ENCODE measurements at places on chromosomes 7 and 10. TPM values are rescaled to one million over a fixed set of nuclear protein-coding genes. Genes with fewer than 3 reads are reported as not detected.

The ANLN gene
- 0.73 TPM for total RNA-seq

The TMEM184A gene
- total RNA-seq = not detected

The C10orf105 gene
- total RNA-seq = not detected

The KIF20B gene
- total RNA-seq = 24.0 TPM

The ZNF853 gene
- total RNA-seq = 3.2 TPM

The EIF4EBP2 gene
- 38.7 TPM for total RNA-seq

The ZNF736 gene
- 71.6 TPM for total RNA-seq

The CRPPA gene
- 0.91 TPM for total RNA-seq

GRCh38 chr7:106425017-106425719 is 140.4 kb upstream of the NAMPT start:
- peaks cover 34% of the 10 kb centered on the region for H3K4me1 ChIP-seq
- no peaks in the 10 kb centered on the region for H3K27me3 ChIP-seq
- H3K4me3 ChIP-seq = peak overlapping the region; percentile 72
- DNase-seq = peak; percentile 36
- H3K36me3 ChIP-seq = no peaks in the 10 kb centered on the region
- peak overlapping the region; percentile 94 for H3K27ac ChIP-seq

DNA sequence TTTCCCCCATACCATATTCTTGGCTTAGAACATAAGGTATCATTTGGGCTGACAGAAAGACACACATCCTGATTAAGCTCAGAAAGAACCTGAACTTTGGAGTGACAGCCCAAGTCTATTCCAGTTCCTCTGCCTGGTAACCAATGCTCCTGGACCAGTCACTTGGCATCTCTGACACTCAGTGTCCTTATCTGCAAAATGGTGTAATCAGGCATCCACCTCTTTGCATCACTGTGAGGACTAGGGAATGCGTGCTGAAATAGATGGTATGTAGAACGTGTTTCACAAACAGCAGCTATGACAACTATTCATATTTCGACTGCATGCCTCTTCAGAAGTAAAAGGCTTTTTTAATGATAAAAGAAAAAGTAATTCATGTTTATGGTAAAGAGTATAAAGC is 26.2 kb upstream of the PIK3AP1 start:
- H3K36me3 ChIP-seq = no peaks in the 10 kb centered on the region
- no peak for DNase-seq
- no peak overlapping the region for H3K4me3 ChIP-seq
- no peaks in the 10 kb centered on the region for H3K27me3 ChIP-seq
- H3K27ac ChIP-seq = peak overlapping the region; percentile 18

DNA sequence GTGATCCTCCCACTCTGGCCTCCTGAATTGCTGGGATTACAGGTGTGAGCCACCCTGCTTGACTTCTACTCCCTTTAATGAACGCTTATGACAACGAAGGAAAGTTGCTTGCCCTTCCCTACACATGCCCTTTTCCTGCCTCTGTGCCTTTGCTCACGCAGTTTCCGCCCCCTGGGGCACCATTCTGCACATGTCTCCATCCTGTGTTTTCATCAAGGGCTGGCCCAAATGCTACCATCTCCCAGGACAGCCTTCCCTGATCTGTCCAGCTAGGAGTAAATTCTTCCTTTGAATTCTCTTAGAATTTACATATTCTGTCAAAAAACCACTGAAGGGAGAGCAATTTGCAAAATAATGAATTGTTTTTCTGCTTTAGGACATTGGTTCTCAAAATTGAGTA is 50.0 kb upstream of the KMT2C start:
- H3K4me1 ChIP-seq = no peaks in the 10 kb centered on the region
- no peak for DNase-seq
- H3K27me3 ChIP-seq = no peaks in the 10 kb centered on the region
- H3K4me3 ChIP-seq = no peak overlapping the region
- no peaks in the 10 kb centered on the region for H3K36me3 ChIP-seq

GRCh38 chr10:45204954-45205775 is 110.2 kb downstream of the OR13A1 start:
- H3K4me3 ChIP-seq = no peak overlapping the region
- no peak for DNase-seq
- no peak overlapping the region for H3K27ac ChIP-seq

GRCh38 chr10:71431239-71432100 is 34.8 kb downstream of the CDH23 start:
- no peak overlapping the region for H3K27ac ChIP-seq
- H3K27me3 ChIP-seq = peaks cover 9% of the 10 kb centered on the region
- no peak overlapping the region for H3K4me3 ChIP-seq

DNA sequence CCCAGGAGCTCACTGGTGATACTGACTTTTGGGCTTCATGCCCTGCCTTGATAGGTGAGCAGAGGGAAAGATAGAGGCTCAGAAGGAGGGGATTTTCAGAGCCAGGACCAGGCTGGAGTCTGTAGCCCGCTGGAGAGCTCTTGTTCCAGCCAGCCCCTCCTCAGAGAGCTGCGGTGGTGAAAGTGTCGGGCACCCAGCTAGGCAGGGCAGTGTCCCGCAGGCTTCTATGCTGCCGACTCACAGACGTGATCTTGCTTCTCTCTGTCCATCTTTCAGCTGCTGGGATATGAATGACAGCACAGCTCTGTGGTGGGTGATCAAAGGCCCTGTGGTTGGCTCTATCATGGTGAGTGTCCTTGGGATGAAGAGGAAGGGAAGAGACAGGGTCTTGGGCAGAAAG is 35.2 kb downstream of the ADCYAP1R1 start:
- no peaks in the 10 kb centered on the region for H3K4me1 ChIP-seq
- peaks cover 3% of the 10 kb centered on the region for H3K27me3 ChIP-seq
- H3K4me3 ChIP-seq = no peak overlapping the region
- DNase-seq = no peak
- H3K36me3 ChIP-seq = no peaks in the 10 kb centered on the region

- no peaks in the 10 kb centered on the region for H3K36me3 ChIP-seq
- H3K27ac ChIP-seq = no peak overlapping the region
- no peak for DNase-seq
Observed at GRCh38 chr10:117047947-117048346, 43.0 kb upstream of the SHTN1 start.

DNA sequence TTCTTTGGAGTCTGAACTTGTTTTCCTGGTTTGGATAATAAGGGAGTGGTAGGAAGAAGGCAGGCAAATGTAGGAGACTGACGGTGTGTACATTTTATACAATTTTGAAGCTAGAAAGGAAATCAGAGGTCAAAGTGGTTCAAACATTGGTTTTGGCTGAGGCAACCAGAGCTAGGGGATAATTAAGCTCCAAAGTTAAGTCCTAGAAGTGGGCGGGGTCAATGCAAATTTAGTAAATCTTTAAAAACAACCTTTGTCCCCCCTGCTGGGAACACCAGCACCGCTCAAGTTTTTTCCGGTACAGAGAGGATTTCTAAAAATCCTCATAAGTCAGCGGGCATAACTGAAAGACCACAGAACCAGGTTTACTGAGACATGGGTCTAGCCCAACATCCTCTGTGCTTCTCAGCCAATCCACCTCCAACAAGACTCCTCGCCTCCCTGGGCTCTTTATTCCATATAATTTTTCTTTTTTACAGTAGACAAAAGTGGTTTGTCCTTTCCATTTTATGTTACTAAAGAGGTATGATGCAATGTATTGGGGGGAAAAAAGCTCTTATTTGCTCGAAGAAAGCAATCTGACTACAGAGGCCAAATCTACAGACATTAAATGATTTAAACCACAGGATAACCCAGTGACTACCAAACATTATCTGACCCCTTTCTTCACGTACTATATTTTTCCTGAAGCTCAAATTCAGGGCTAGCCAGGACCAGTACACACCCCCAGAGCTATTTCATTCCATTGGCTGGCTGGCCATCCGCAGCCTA is 1.6 kb downstream of the GLUD1 start:
- H3K4me1 ChIP-seq = peaks cover 52% of the 10 kb centered on the region
- peak overlapping the region; percentile 82 for H3K27ac ChIP-seq
- H3K36me3 ChIP-seq = peaks cover 24% of the 10 kb centered on the region
- DNase-seq = no peak
- no peaks in the 10 kb centered on the region for H3K27me3 ChIP-seq

- H3K4me3 ChIP-seq = peak overlapping the region; percentile 69
- H3K36me3 ChIP-seq = no peaks in the 10 kb centered on the region
- H3K27me3 ChIP-seq = no peaks in the 10 kb centered on the region
Observed at GRCh38 chr10:88070080-88070880, 206.9 kb downstream of the PTEN start.

GRCh38 chr7:98779800-98780587 is 89.8 kb downstream of the TMEM130 start:
- DNase-seq = no peak
- H3K27ac ChIP-seq = no peak overlapping the region
- H3K4me3 ChIP-seq = no peak overlapping the region
- peaks cover 20% of the 10 kb centered on the region for H3K27me3 ChIP-seq
- H3K4me1 ChIP-seq = no peaks in the 10 kb centered on the region
- no peaks in the 10 kb centered on the region for H3K36me3 ChIP-seq

GRCh38 chr7:50564640-50565558 is at the start of gene DDC:
TSS of gene DDC (minus strand) at chr7:50565405. CDS start at chr7:50544085, 21,320 bp downstream.
- no peak within 1 kb of the TSS for H3K4me3 ChIP-seq
- DNase-seq = no peak
- no peaks in the 10 kb centered on the region for H3K36me3 ChIP-seq
- no peak within 1 kb of the TSS for H3K27ac ChIP-seq

DNA sequence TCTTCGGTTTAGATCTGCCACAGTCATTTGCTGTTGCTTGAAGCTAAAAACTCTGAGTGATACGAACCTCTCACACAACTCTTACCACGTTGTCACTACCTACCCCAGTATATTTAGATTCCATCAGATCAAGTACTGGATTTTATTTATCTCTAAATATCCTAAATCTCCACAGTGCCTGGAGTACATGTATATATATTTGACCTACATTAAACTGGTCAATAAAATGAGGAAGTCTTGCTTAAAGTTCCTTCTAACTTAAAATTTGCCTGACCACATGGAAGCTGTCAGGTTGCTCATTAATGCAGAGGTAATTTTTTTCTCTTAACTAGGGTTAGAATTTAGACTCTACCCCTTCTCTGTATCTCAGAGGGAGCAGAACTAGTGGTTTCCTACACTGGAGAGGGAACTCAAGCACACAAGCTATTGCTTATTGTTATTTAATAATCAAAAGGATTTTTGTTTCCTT is 3.1 kb upstream of the MACC1 start:
- H3K4me1 ChIP-seq = peaks cover 66% of the 10 kb centered on the region
- no peak for DNase-seq

DNA sequence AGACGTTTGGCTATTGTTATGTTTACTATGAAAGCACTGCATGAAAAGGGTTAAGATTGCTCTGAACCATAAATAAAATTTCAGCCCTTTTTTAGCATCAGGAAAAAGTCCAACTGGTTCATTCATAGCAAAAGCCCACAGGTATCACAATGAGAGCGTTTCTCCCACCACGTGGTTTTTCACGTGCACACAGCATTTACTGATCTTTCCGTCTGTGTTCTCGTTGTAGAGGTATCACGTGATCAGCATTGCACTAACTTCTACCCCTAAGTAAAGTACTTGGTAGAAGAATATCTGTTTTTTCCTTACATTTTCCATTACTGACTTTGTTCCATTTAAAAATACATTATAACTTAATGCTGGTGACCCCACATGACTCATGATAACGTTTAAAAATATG is 17.8 kb upstream of the CCDC3 start:
- no peaks in the 10 kb centered on the region for H3K4me1 ChIP-seq
- H3K4me3 ChIP-seq = no peak overlapping the region
- no peak overlapping the region for H3K27ac ChIP-seq

- H3K4me3 ChIP-seq = no peak overlapping the region
- DNase-seq = no peak
- H3K27me3 ChIP-seq = peaks cover 27% of the 10 kb centered on the region
- no peaks in the 10 kb centered on the region for H3K36me3 ChIP-seq
Observed at GRCh38 chr10:29314726-29315125, 25.9 kb downstream of the LYZL1 start.

- peak within 1 kb of the TSS; percentile 76 for H3K4me3 ChIP-seq
- peaks cover 17% of the 10 kb centered on the region for H3K4me1 ChIP-seq
- H3K27me3 ChIP-seq = peaks cover 45% of the 10 kb centered on the region
Observed at GRCh38 chr7:116499168-116500077, at the start of gene CAV2. TSS of gene CAV2 (plus strand) at chr7:116499738. CDS start at chr7:116499782, 44 bp downstream.

GRCh38 chr10:67934336-67934735 is 49.9 kb downstream of the SIRT1 start:
- H3K4me3 ChIP-seq = no peak overlapping the region
- DNase-seq = no peak
- H3K4me1 ChIP-seq = no peaks in the 10 kb centered on the region
- no peaks in the 10 kb centered on the region for H3K27me3 ChIP-seq

DNA sequence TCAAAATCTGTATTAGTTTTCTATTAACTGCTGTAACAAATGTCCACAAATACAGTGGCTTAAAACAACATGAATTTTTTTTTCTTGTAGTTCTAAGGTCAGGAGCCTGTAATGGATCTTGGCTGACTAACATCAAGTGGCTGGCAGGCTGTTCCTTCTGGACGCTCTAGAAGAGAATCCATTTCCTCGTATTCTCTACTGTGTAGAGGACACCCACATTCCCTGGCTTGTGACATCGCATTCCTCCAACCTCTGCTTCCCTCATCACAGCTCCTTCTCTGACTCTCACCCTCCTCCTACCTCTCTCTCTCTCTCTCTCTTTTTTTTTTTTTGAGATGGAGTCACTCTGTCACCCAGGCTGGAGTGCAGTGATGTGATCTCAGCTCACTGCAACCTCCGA is 4.8 kb upstream of the CALHM1 start:
- no peak overlapping the region for H3K27ac ChIP-seq
- peaks cover 35% of the 10 kb centered on the region for H3K4me1 ChIP-seq
- H3K36me3 ChIP-seq = no peaks in the 10 kb centered on the region
- no peaks in the 10 kb centered on the region for H3K27me3 ChIP-seq
- H3K4me3 ChIP-seq = no peak overlapping the region

GRCh38 chr7:156554488-156554887 is 86.1 kb upstream of the RNF32 start:
- no peak overlapping the region for H3K4me3 ChIP-seq
- H3K27ac ChIP-seq = no peak overlapping the region
- no peak for DNase-seq
- no peaks in the 10 kb centered on the region for H3K36me3 ChIP-seq

DNA sequence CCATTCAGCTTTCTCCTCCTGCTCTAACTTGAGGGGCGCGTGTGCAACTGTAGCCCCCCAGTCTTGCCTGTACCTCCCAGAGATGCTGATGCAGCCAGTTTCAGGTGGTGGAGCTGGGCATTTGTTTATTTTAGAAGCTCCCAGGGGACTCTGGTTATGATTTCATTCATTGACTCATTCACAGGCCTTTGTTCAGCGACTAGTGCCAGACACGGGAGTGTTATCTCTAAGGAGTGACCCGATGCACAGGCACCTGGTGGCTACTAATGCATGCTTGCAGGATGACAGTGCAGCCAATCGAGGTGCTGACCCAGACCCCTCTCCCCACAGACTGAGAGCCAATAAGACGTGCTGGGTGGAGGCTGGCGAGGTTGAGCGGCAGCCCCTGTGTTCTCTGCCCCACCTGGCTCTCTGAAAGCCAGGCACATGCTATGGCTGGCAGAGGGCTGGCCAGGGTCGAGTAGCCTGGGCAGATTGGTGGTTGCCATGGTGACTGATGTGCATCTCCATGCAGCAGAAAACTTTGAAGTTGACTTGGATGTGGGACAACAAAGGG is 19.7 kb upstream of the SLC18A2 start:
- H3K27ac ChIP-seq = no peak overlapping the region
- peaks cover 5% of the 10 kb centered on the region for H3K4me1 ChIP-seq
- H3K27me3 ChIP-seq = peaks cover 13% of the 10 kb centered on the region
- DNase-seq = no peak

- H3K36me3 ChIP-seq = no peaks in the 10 kb centered on the region
- no peak overlapping the region for H3K4me3 ChIP-seq
- peaks cover 11% of the 10 kb centered on the region for H3K4me1 ChIP-seq
- H3K27ac ChIP-seq = no peak overlapping the region
Observed at GRCh38 chr7:138125119-138125518, 48.9 kb downstream of the AKR1D1 start.

- H3K4me1 ChIP-seq = no peaks in the 10 kb centered on the region
- H3K27me3 ChIP-seq = no peaks in the 10 kb centered on the region
- H3K4me3 ChIP-seq = no peak overlapping the region
- no peak overlapping the region for H3K27ac ChIP-seq
- no peak for DNase-seq
- no peaks in the 10 kb centered on the region for H3K36me3 ChIP-seq
Observed at GRCh38 chr10:43036481-43037428, 40.1 kb upstream of the RET start.
